ENCODE measurements at places on chromosomes 6 and 20.

GRCh38 chr6:52201493-52201892 is 15.3 kb downstream of the IL17A start:
- no peak for DNase-seq

DNA sequence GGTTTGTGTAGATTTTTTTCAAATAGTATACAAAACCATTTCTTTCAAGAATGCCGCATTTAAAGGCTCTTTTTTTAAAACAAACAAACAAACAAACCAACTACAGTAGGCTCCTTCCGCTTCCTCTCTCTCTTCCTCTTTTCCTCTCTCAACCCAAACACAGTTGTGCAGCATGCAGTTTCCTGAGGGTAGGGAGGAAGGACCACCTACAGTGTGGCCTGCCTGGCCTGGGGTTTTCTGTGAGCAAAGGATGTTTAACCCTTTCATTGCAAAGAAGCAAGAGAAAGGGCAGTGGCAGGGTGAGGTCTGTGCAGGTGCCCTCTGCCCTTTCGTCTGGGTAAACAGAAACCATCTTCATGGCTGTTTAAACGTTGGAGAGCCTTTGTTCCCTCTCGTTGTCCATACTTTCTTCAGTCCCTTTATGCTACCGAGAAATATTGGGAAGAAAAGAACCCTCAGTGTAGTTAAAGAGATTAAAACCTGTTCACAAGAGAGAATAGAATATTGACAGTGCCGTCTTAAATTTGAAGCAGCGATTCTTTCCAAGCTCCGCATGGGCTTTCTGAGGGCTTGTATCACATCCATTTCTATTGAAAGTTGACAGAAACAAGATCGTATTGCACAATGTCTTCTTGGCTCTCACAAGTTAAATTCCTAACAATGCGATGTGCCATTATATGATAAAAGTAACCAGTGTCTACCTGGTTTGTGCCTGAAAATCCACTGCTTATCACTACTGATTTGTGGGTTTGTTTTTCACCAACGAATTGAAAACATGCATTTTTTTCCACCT is 215.5 kb upstream of the SNX9 start:
- no peak for DNase-seq

DNA sequence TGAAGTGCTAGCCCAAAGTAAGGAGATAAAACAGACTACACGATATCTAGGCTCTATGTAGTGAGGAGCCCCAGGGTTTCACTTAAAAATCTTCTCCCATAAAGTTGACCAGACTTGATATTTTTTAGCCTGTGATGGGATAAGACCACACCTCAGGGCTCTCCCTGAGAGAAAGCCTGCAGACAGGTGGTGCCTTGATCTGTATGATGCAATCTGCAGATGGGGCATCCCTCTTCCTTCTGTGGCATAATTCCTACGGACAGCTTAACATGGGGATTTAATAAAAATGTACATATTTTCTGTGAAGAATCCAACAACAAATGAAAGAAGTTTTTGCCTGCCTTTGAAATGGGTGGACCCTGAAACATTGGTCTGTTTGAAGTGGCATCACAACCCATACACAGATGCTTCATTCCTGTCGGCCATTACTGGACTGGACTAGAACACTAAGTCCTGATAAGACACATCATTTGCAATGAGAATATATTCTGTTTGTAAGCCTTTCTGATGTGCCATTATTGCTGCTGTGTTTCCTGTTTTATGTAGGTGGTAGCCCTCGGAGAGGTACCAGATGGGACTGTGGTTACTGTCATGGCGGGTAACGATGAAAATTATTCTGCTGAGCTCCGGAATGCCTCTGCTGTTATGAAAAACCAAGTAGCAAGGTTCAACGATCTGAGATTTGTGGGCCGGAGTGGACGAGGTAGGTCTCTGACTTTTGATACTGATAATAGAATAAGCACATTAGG is 53.8 kb upstream of the SUPT3H start:
- no peak for DNase-seq

DNA sequence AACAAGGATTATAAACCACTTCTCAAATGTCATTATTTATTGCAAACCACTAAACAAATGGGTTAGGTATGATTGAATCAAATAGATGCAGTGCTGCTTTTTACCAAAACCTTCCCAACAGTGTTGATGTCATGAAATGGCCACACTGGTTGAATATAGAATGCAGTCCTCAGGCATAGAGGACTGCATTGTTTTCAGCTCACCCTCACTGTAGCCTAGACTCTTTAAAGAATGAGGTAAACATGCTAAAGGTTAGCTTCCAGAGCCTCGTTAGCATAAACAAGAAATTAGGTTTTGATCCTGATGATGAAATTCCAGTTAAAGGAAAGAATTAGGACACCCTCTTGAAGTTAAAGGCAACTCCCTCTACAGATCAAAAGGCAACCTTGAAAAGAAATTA is 224.3 kb downstream of the ALDH8A1 start:
- DNase-seq = no peak

GRCh38 chr6:165782812-165783211 is 119.8 kb upstream of the PDE10A start:
- no peak for DNase-seq
